Type B pancreatic cell (in vitro differentiated cells): ENCODE measurements at places on chromosomes 5 and 9.

- peak; percentile 93 for DNase-seq
These were observed at the start of gene ALDH7A1 for GRCh38 chr5:126594748-126595485. ALDH7A1 (minus strand) TSS chr5:126595219; CDS start chr5:126595198, 21 bp downstream.

DNA sequence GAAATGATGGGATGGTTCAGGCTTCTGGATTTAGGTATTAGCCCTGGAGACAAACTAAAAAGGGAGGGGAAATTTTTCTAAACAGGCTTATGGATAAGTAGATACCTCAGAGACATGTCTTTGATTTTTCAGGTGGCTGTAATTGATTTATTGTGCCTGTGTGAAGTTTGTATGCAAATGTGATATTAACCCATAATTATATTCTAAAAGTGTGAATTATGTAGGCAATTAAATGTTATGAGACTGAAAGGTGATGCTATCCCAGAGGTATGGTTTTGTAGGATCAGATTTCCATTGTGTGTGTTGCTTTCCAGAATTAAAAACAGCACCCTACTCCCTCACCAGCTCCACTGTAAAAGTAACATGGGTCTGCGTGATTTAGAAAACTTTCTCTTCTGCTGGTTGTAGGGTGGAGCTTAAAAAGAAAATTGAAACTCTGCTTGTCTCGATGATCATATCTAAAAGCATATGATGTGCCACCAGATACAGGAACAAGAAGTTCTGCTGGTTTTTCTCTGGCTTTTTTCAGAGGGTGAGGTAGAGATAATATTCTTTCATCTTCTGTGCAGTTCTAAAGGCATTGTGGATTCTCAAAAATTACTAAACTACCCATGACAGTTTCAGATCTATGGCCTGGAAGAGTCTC, 71.8 kb upstream of the TAF11L2 start:
- DNase-seq, result no peak

- no peak for DNase-seq
These were observed 824.0 kb upstream of the ARRDC3 start for GRCh38 chr5:92207151-92207550.

GRCh38 chr5:102781786-102782185, 26.7 kb downstream of the PAM start:
- DNase-seq, result no peak

DNA sequence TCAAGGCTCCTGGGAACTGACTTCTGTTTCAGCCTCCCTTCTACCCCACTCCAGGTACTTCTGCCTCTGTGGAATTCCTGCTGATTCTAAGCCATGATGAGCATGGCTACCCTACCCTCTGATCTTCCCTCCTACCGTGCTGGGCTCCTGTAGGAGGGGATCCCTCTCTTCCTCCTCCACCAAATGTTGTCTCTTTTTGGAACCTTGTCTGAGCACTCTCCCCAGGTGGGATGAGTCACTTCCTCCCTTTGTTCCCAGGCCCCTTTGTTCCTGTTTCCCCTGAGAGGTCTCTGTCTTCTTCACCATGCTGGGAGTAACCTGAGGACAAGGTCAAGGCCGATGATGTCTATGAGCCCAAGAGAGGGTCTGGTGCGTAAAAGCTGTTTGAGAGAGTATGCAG, 213.2 kb downstream of the GABBR2 start:
- DNase-seq, result no peak

DNA sequence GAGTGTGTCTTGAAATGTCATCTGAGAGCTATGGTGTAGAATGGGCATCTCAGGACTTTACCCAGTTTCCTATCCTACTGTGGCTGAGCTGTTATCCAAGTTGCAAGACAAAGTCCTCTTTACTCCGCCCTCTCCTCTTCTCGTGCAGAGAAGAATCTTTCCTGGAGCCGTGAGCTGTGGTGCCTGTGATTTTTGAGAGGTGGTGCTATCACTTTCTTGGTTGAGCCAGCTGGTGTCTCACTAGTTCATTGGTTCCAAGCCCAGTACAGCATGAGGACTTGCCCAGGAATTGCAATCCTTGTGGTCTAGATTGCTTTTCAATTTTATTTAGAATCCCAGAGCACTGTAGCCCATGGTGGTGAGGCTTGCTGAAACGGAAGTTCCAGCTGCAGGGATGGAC, 2300.3 kb downstream of the MAT2B start:
- DNase-seq, result no peak

DNA sequence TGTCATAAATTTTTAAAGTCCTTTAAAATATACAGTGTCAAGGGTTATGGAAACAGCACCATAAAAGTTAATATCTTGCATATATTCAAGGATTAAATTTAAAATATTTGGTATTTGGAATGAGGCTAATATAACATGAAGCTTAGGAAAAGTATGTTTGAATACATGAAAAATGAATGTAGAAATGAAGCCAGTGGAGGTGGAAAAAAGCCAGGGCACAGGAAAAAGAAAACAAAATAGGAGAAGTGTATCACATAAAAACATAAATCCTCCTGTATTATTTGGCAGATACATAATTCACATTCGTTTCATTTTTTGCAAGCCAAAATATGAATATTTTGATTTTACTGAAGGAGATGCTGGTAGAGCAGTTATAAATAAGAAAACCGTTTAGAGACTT, 587.0 kb upstream of the ZNF608 start:
- no peak for DNase-seq

DNA sequence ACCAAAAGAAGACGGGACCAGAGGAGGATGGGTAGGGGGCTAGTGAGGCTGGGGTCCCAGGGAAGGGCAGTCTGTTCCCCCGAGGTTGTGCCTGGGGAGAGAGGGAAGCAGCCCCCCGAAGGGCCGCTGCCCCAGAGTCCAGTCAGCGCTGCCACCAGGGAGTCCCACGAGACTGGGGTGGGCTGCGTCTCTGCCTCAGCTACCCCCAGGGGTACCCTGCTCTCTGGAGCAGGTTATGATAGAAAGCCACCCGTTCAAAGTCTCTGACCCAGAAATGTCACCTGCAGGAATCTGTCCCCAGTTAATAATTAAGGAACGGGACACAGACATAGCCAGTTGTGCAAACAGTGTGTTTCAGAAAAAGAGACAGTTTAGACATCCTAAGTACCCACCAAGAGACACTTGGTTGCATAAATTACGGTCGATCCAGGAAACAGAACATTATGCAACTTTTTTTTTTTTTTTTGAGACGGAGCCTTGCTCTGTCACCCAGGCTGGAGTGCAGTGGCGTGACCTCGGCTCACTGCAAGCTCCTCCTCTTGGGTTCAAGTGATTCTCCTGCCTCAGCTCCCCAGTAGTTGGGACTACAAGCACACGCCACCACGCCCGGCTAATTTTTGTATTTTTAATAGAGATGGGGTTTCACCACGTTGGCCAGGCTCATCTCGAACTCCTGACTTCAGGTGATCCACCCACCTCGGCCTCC, 10.7 kb upstream of the AGPAT2 start:
- no peak for DNase-seq

GRCh38 chr5:132322266-132322665, 28.1 kb downstream of the SLC22A4 start:
- DNase-seq, result no peak

DNA sequence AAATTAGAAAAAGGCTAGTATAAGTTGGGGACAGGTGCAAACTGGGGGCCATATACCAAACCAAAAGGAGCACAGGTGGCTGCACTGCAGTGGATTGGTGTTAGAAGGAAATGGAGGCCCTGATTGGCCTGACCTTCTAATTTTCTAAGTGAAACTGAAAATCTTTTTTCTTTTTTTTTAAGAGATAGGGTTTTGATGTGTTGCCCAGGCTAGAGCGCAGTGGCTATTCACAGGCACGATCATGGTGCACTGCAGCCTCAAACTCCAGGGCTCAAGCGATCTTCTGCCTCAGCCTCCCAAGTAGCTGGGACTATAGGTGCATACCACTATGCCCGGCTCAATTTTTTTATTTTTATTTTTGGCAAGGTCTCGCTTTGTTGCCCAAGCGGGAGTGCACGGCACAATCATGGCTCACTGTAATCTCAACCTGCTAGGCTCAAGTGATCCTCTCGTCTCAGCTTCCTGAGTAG, 9.8 kb upstream of the CCDC69 start:
- no peak for DNase-seq

- DNase-seq, result no peak
These were observed 71.0 kb upstream of the EQTN start for GRCh38 chr9:27367921-27368315.

DNA sequence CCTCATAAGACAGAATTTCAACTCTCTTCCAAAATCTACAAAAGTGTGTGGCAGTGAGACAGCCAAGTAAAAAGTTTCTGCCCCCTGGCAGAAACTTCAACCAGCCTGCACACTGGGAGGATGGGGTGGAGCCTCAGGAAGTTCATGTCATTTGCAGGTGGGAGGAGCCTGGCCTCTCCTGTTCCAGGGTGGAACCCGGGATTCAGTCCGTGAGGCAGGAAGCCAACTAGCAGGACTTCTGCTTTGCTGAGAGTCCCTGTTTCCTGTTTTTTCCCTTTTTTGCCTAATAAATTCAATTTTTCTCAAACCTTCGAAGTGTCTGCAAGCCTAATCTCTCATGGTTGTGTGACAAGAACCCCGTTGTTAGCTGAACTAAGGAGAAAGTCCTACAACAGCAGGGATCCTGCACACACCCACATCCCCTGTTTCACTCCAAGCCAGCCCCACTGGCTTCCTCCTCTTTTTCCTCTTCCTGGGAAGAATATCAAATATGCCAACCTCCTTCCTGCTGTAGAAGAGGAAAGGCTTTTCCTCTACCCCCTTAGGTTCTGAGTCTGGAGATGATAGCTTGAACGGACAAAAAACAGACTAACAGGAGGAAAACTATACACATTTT, 69.3 kb downstream of the ALDH7A1 start:
- no peak for DNase-seq

DNA sequence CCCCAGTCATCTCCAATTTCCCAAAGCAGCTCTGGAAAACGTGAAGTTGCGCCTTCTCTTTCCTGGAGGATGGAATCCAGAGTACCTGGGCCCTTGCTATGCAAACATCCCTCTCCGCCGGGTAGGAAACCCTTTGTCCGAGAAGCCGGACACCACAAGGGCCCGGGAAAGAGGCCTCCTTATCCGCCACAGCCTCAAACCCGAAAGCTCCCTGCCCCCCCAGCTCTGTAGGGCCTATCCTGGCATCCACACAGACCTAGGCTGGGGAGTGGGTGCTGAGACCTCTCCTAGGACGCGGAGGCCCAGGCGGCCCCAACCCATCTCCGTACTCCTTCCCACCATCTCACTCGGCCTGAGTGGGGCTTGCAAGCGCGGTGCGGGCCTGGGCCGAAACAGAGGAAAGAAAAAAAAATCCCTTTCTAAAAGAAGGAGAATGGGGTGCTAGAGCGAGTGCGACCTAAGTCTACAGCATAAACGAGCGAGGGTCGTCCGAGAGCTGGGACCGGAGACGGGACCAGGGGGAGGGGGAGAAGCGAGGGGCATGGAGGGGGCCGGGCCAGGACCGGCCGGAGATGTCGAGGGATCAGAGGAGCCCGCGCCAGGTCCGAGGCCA, 624 bp downstream of the FBXW11 start:
- peak; percentile 71 for DNase-seq

GRCh38 chr5:58359981-58360380, 99.9 kb downstream of the PLK2 start:
- DNase-seq, result no peak

DNA sequence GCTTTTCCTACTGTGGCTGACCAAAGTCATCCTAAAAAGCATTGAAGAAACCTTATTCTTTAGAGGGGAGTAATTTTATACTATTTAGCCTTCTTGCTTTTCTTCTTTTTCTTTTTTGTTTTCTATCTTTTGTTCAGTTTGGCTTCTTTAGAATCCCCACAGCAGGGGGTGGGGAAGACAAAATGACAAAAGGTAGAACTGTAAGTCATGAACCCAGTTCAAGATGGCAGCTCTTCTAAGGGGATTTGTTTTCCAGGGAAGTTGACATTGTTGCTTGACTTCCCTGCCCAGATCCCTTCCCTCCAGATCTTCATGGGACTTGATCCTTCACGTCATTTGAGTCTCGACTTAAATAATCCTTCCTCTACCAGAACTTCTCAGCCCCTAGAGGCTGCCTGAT, 692.4 kb upstream of the DMAC1 start:
- no peak for DNase-seq

DNA sequence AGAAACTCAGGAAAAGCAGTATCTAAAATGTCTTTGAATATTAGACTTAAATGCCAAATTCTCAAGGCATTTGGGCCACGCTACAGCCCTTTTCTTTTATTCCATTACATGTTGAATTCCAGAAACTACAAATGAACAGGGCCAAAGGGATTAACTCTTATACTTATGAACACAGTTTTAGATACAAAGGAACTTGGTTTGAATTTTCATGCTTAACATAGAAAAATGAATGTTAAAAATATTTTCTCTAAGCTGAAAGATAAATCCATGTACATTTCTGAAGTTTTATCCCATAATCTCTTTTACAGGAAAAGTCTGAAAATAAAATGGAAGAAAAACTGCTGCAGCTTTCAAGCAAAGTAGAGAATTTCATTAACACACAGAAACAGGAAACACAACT, 56.8 kb downstream of the FAM81B start:
- no peak for DNase-seq

DNA sequence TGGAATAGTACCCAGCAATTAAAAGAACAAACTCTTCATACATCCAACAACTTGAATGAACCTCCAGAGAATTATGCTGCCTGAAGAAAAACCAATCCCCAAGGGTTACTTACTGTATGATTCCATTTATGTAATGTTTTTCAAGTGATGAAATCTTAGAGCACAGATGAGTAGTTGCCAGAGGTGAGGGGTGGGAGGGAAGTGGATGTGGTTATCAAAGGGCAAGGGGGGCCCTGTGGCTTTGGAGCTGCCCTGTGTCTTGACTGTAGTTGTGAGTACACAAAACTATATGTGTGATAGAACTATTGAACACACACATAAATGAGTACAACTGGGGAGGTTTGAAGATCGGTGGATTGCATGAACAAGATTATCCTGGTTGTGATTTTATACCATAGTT, 115.8 kb upstream of the SLC25A48 start:
- no peak for DNase-seq

GRCh38 chr5:102536323-102536928, 37.6 kb upstream of the SLCO6A1 start:
- no peak for DNase-seq

DNA sequence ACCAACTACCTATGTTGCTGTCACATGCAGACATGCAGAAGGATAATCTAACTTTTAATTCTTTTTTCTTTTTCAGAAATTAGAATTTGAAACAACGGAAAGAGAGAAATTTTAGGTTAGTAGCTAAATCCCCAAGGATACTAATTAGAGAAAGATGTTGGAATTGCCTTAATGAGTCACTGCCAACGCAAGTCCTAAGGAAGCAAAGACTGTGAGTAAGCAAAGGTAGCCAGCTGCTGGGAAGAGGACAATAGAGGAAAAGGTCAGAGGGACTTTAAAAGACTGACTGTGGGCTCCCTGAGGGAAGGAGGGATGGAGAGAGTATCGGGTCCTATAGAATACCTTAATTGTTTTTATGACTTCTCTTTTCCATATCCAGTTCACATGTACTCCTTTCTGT, 461.9 kb upstream of the PAPPA start:
- DNase-seq, result no peak

GRCh38 chr5:142626099-142626498, 59.8 kb downstream of the FGF1 start:
- no peak for DNase-seq

- DNase-seq, result no peak
These were observed 169.9 kb downstream of the SLC28A3 start for GRCh38 chr9:84170521-84171141.
